ENCODE measurements at places on chromosomes 4 and X.

DNA sequence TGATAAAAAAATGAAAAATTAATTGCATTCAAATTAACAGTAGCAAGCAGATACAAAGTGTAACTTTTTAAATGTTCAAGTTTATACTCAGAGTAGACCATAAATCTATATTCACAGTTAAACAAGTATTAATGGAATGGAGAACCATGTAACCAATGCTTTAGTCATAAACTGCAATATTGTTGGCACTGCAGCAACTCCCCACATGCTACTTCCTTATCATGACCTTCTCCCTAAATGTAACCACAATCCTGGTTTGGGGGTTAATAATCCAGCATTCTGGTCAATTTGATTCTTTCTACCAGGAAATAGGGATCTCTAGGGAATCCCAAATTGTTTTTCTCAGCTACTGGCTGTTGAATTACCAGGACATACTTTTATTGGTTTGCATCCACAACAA lies 223.9 kb upstream of the DCAF8L1 start:
- DNase-seq, result no peak

DNA sequence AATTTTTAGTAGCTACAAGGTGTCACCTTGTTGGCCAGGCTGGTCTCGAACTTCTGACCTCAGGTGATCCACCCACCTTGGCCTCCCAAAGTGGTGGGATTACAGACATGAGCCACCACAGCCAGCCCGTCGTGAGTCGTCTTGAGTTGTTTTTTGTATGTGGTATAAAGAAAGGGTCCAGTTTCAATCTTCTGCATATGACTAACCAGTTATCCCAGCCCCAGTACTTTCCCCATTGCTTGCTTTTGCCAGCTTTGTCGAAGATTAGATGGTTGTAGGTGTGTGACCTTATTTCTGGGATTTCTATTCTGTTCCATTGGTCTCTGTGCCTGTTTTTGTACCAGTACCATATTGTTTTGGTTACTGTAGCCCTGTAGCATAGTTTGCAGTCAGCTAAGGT lies 105.9 kb downstream of the OR13H1 start:
- no peak for DNase-seq

- DNase-seq, result no peak
Measured at GRCh38 chr4:8682296-8682695, 89.7 kb downstream of the CPZ start.

DNA sequence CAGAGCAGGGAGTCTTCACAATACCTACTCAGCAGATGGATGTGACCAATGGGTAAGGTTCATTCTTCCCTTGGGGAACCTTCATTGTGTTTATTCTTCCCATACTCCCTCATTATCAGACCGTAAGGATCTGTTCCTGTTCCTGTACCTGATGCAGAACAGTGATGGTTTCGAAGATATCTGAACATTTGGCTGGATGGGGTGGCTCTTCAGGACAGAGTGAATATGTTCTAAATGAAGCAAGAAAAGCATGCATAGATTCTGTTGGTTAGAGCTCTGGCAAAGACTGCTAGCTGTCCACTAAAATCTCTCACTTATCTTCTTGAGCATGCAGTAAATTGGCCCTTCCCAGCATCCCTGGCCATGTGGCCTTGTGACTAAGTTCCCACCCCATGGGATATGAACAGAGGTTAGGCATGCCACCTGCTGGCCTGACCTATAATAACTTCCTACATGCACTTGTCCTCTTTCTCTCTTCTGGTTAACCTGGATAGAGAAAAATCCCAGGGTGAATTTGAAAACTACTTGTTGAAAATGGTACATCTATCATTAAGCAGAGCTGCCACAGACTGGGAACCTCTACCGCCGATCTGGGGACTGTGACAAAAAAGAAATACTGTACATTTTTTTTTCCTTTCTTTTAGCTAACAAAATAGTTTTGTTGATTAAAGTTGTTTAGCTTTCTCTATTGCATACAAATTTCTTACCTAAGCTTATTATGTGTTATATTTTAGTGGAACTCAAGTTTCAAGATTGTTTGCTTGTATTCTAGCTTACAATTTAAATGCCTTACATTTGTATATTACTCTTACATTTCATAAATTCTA lies 60.0 kb upstream of the BANK1 start:
- DNase-seq, result peak; percentile 89
